Right renal cortex interstitium (tissue), 3 donors: ENCODE measurements at places on chromosomes 7 and 10.

- no peak for DNase-seq
Measured at GRCh38 chr10:126170776-126171175, 217.5 kb downstream of the ADAM12 start.

DNA sequence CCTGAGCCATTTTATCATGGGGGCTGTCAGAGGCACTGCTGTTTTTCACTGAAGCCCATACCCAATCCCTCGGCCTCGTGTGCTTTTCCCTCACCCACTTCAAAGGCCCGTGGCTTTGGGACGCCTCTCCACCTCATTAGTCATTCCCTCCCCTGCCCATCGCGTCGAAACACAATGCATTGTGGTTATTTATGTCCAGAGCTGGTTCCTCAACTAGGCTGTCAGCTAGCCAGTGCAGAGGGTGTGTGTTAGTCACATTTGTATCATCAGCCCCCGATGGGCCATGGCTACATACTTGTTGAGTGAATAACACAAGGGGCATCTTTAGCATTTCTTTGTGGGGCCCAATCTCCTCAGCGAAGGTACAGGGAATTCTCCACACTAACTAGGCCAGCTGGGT, 3.8 kb upstream of the CRCP start:
- no peak for DNase-seq

DNA sequence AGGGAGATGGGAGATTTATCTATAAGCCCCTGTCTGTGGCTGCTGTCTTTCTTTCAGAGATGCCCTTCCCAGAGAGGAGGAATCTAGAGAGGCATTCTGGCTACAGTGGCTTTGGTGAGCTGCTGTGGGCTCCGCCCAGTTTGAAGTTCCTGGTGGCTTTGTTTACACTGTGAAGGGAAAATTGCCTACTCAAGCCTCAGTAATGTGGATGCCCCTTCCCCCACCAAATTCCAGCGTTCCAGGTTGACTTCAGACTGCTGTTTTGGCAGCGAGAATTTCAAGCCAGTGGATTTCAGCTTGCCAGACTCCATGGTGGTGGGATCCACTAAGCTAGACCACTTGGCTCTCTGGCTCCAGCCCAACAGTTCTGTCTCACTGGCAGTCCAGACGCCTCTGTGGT, 951.6 kb downstream of the CCSER2 start:
- no peak for DNase-seq

- DNase-seq = no peak
Measured at GRCh38 chr7:106501605-106502580, 159.1 kb downstream of the CCDC71L start.

GRCh38 chr10:77513220-77513619, 124.4 kb downstream of the KCNMA1 start:
- DNase-seq = no peak

DNA sequence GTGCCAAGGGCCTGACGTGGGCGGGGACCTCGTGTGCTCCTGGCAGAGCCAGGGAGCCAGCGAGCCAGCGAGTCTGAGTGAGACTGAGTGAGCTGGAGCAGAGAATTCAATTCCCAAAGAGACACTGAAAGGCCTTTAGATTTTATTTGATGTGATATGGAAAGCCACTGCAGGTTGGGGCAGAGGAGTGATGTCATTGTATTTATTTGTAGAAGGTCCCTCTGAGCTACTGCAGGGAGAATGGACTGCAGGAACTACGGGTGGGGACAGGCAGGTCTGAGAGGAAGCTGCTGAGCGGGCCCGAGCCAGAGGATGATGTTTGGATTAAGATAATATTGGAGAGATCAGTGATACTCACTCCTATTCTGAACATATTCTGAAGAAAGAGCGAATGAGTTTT, 445.8 kb upstream of the ANKRD30A start:
- no peak for DNase-seq
